ENCODE measurements at places on chromosomes 13 and 19.
A peak's percentile ranks its signal among the peaks of the same experiment; 100 is the strongest.

GRCh38 chr13:28237944-28238343, 99.6 kb downstream of the PAN3 start:
- no peak for DNase-seq

DNA sequence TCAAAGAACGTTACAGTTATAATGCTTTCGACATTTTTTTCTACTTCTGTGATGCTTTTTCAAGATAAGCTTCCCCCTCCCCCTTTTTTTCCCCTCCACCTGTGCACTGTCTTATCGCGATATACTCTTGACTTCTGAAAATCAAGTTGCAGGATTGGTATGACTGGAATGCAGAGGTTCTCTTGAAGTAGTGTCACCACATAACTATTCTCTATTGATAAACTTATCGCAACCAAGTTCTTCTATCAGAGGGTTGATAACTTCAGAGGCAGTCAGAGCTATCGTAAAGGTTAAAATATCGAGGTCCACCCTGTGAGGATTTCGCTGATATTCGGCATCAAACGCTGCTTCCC, 820 bp downstream of the EID2 start:
- no peak for DNase-seq

DNA sequence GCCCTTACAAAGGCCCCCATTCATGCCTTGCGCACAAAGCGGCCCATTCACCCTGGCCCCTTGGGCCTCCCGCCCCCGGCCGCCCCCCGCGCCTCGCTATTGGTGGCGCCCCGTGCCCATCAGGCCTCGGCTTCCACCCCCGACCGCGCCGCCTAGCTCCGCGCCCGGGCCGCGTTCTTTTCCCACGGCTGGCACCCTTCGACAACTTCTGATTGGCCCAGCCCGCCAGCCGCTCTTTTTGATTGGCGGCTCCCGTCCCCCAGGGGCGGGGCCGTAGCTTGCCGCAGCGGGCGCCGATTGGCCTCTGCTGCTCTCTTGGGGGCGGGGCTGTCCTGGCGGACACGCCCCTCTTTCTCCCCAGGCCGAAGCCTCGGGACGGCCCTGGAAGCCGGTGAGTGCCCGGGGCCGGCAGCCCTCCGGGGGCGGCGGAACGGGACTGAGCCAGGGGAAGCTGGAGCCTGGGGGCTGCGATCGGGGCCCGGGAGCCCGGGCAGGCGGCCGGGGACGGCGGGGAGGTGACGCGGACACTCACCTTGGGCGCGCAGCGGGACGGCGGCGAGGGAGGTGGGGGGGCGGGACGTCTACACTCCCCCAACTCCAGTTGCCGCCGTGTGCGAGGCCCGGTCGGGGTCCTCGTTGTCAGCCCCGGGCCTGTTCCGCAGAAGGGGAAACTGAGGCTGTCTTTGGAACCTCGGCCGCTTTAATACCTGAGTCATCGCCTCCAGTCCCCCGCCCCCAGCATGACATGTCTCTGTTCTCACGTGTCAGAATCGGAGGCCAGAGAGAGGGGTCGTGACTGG, at the start of gene MYH14:
TSS of gene MYH14 (plus strand) at position 342 of the 800 bp plus-strand sequence. CDS start 6,744 bp downstream, outside the sequence.
- DNase-seq: no peak

DNA sequence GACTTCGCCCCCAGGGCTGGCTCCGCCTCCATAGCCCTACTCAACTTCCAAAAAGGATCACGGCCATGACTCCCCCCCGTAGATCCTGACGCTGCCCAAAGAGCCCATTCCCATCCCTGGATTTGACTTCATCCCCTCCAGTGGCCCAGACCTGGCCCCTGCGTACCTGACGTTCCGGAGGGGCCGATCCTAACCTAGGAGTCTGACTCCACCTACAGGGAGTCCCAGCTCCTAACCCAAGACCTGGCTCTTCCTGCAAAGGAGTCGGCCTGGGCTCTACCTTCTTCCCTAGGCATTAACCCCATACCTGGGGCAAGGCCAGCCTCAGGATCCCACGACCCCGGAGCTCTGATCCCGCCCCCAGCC, 10.8 kb downstream of the STAP2 start:
- no peak for DNase-seq

- no peak for DNase-seq
Measured at GRCh38 chr19:9720541-9720940, 45.6 kb upstream of the ZNF562 start.

DNA sequence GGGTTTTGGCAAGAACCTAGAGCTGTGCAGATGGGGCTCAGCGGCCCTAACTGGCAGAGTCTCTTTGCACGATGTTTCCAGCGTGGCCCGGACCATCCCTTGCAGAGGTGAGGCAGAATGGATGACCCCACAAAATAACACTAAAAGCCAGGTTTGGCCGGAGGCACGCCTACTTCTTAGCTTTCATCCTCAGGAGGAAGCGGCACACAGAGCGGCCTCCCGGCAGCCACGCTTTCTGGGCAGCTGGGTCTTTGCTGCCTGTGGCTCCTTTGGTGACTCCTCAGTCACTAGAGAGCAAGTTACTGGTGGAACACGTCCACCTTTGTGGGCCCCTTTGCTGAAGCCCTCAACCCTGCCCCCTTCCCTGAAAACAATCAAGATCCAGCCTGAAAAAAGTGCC, 25.2 kb downstream of the TEX29 start:
- DNase-seq: no peak

DNA sequence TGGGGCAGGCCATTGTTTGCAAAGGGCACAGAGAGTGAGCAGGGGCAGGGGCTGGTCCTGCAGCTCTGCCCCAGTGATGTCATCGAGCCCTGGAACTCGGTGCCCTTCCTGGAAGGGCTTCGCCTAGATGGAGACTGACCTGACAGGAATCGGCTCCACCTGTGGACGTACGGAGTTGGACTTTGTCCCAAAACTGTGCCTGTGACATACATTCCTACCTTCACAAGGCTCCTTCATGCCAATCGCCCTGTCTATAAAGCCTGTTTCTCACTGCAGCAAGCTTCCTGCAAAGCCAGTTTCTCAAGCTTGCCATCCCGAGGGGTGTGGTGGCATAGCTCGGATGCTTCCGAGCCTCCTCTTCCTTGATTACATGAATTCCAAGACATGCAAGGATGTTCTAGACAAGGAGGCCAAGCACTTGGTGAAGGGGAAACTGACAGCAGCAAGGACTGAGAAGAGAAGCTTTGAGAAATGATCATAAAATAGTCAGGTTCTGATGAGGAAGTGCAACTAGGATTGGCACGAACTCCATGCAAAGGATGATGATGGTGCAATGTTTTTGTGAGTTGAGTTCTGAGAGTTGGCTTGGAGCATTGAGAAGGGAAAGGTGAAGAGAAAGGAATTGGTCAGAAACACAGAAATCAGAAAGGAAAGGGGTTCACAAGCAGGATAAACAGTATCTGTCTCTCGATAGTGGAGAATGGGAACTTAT, 73.6 kb upstream of the STK24 start:
- no peak for DNase-seq

DNA sequence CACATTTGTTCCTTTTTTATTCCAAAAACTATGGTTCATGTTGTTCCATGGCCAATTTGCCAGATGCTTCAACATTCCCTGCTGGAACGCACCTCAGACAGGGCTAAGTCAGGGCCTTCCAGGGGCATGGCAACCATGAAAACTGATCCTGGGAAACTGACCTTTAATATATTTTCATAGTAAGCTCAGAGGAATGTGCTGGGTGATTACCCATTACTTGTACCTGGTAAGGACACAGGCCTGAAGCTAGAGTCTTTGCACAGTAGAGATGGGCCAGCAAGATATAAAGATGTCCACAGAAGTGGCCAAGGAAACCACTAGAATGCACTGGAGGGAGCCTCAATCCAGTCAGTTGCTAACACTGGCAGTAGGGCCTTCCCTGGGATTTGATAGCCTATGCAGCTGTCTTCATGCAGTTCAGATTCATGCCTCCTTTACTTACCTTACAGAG, 353.1 kb downstream of the ENOX1 start:
- peak; percentile 12 for DNase-seq

GRCh38 chr13:24146961-24147569, 13.5 kb upstream of the SPATA13 start:
- DNase-seq: no peak

- no peak for DNase-seq
Measured at GRCh38 chr19:28318469-28319179, 894.3 kb downstream of the UQCRFS1 start.

GRCh38 chr19:15740785-15741184, 3.0 kb downstream of the OR10H3 start:
- DNase-seq: no peak

GRCh38 chr13:42002066-42002465, 41.2 kb upstream of the VWA8 start:
- no peak for DNase-seq

Data from MCF 10A (cell line).